HFFc6 (cell line): ENCODE measurements at places on chromosomes 4 and X. TPM values are rescaled to one million over a fixed set of nuclear protein-coding genes. Genes with fewer than 3 reads are reported as not detected.

- H3K4me3 ChIP-seq, result no peak overlapping the region
- DNase-seq, result no peak
- H3K4me1 ChIP-seq, result no peaks in the 10 kb centered on the region
- no peak overlapping the region for H3K27ac ChIP-seq
Measured at GRCh38 chrX:109155161-109155560, 326.7 kb downstream of the GUCY2F start.

- H3K36me3 ChIP-seq, result no peaks in the 10 kb centered on the region
- H3K27me3 ChIP-seq, result peaks cover 6% of the 10 kb centered on the region
- no peak overlapping the region for H3K27ac ChIP-seq
Measured at GRCh38 chrX:153903238-153903980, 1.1 kb upstream of the AVPR2 start.

DNA sequence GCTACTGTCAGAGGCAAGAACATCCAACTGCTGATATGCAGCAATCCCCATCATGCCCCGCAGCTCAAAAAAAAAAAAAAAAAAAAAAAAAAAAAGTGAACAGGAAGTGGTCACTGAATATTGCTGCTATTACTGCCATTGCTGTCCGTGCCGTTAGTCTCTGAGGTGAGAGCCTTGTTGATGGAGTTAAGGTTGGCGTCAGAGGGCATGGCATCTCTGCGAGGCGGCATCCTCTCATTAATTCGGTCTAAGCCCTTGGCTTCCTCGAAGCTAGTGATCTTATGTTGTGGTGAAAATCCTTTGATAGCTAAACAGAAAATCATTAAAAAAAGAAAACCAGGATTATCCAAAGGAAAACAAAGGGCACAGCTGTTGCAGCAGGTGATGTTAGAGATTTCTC, 321.6 kb downstream of the PPP3CA start:
- DNase-seq, result no peak
- H3K4me3 ChIP-seq, result no peak overlapping the region

- H3K27ac ChIP-seq, result peak overlapping the region; percentile 72
- DNase-seq, result no peak
- peaks cover 66% of the 10 kb centered on the region for H3K36me3 ChIP-seq
- peaks cover 43% of the 10 kb centered on the region for H3K4me1 ChIP-seq
Measured at GRCh38 chr4:5784960-5785611, 74.1 kb downstream of the EVC start.

- peaks cover 24% of the 10 kb centered on the region for H3K36me3 ChIP-seq
- no peak overlapping the region for H3K27ac ChIP-seq
- peaks cover 37% of the 10 kb centered on the region for H3K4me1 ChIP-seq
- DNase-seq, result peak; percentile 60
- H3K4me3 ChIP-seq, result peak overlapping the region; percentile 35; the same call in 1 of the 2 replicates
- peaks cover 2% of the 10 kb centered on the region for H3K27me3 ChIP-seq
Measured at GRCh38 chr4:139641218-139641617, 24.4 kb upstream of the MGST2 start.

DNA sequence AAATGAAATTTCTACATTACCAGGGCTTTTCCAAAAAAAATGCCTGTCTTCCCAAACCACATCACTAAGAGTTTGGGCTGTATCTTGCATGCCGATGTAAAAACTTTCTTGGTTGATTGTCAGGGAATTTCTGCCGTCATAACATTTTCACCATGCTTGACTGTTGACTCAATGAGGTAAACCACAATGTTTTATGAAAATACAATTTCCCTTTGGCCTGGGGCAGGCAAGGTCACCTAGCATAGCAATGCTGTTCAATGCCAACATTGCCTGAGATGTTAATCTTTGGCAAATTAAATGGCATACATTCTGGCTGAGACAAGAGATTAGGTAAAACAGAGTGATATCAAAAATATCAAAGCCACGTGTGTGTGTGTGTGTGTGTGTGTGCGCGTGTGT, 137.1 kb upstream of the TBL1X start:
- H3K4me3 ChIP-seq, result peak overlapping the region; percentile 49; the same call in 1 of the 2 replicates
- H3K27ac ChIP-seq, result peak overlapping the region; percentile 74
- peaks cover 31% of the 10 kb centered on the region for H3K4me1 ChIP-seq
- no peaks in the 10 kb centered on the region for H3K27me3 ChIP-seq

- no peak overlapping the region for H3K27ac ChIP-seq
- H3K27me3 ChIP-seq, result peaks cover 2% of the 10 kb centered on the region; the same call in 1 of the 2 replicates
- H3K4me3 ChIP-seq, result no peak overlapping the region
- DNase-seq, result no peak
Measured at GRCh38 chrX:124373348-124373747, 27.0 kb downstream of the SH2D1A start.

DNA sequence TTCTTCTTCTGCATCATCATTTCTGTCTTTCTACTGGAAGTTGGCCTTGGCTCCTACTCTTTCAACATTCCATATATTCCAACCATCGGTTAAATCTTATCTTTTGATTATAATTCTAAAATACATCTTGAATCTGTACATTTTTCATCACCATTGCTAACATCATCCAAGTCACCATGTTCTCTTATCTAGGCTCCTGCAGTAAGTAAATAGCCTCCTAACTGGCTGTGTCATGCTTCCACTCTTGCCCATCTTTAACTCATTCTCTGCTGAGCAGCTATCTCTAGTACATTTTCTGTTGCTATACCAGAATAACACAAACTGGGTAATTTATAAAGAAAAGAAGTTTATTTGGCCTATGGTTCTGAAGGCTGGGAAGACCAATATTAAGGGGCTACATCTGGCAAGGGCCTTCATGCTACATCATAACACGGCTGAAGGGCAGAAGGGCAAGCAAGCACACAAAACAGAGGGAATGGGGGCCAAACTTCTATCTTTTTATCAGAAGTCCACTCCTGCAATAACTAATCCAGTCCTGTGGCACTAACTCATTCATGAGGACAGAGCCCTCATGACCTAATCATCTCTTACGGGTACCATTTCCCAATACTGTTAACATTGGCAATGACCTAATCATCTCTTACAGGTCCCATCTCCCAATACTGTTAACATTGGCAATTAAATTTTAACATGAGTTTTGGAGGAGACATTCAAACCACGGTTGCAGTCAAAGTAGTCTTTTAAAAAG, 72.2 kb downstream of the ENOX2 start:
- H3K4me3 ChIP-seq, result no peak overlapping the region
- H3K27ac ChIP-seq, result no peak overlapping the region
- no peaks in the 10 kb centered on the region; the same call in 1 of the 2 replicates for H3K27me3 ChIP-seq
- no peaks in the 10 kb centered on the region for H3K4me1 ChIP-seq
- DNase-seq, result no peak

DNA sequence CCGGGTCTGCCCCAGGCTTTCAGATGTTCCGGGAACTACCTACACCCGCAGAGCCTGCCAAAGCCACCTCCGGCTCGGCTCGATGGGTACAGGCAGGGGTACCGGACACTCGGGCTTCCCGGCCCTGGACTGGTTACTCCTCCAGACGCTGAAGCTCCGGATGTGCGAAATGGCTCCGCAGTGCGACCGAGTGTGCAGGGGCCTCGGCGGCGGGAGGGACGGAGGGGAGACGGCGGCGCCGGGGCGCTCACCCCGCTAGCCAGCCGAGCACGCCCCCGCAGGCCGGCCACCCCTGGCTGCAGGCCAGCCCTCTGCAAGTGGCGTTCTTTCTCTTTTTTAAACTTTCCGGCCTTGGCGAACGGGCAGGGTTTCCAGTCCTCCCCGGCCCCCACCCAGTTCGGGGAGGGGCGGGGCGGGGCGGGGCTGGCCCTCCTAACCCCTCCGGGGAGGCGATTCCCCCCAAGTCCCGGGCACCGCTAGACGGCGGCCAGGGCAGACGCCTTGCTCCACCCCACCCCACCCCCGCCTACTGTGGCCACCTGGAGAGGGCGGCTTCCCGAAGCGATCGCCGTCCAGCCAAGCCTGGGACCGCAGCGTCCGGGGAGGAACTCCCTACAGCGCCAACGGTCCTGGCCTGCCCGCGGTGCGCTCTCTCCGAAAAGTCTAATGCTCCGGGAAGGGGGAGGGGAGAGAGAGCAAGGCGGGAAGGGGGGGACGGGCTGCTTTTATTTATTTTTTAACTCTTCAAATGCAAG, 7.5 kb downstream of the BCOR start:
- no peak for DNase-seq
- peak overlapping the region; percentile 45; the same call in 1 of the 2 replicates for H3K4me3 ChIP-seq
- peaks cover 4% of the 10 kb centered on the region; the same call in 1 of the 2 replicates for H3K27me3 ChIP-seq
- peaks cover 64% of the 10 kb centered on the region for H3K4me1 ChIP-seq
- no peak overlapping the region for H3K27ac ChIP-seq

GRCh38 chr4:174256277-174256713, 27.2 kb downstream of the FBXO8 start:
- peaks cover 41% of the 10 kb centered on the region for H3K4me1 ChIP-seq
- no peak overlapping the region for H3K4me3 ChIP-seq
- no peaks in the 10 kb centered on the region; the same call in 1 of the 2 replicates for H3K27me3 ChIP-seq

- no peaks in the 10 kb centered on the region for H3K36me3 ChIP-seq
- no peak for DNase-seq
- no peak overlapping the region for H3K27ac ChIP-seq
Measured at GRCh38 chr4:8524595-8525382, 55.4 kb upstream of the GPR78 start.

GRCh38 chr4:185344743-185345538, 50.8 kb downstream of the LRP2BP start:
- peaks cover 56% of the 10 kb centered on the region for H3K36me3 ChIP-seq
- H3K27ac ChIP-seq, result peak overlapping the region; percentile 85
- H3K4me1 ChIP-seq, result peaks cover 21% of the 10 kb centered on the region
- no peak overlapping the region for H3K4me3 ChIP-seq
- no peak for DNase-seq

DNA sequence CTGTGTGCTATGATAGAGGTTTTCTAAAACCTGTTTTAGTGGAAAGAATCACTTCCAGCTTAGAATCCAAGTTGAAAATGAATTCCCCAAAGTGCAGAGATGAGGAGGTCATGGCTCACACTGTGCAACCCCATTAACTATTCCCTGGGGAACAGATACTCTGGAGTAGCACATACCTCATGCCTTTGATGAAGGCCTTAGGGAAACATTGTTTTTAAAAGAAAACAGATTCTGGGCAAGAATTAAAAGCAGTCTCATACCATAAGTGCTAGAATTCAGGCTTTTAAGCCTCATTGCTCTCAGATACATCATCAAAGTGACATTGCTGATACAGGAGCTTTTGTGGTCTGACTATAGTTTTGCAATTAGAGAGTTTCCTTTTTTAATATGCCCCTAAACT, 115.1 kb downstream of the NDST4 start:
- H3K36me3 ChIP-seq, result no peaks in the 10 kb centered on the region
- H3K27me3 ChIP-seq, result no peaks in the 10 kb centered on the region; the same call in 1 of the 2 replicates
- H3K27ac ChIP-seq, result no peak overlapping the region
- no peak overlapping the region for H3K4me3 ChIP-seq
- no peaks in the 10 kb centered on the region for H3K4me1 ChIP-seq

DNA sequence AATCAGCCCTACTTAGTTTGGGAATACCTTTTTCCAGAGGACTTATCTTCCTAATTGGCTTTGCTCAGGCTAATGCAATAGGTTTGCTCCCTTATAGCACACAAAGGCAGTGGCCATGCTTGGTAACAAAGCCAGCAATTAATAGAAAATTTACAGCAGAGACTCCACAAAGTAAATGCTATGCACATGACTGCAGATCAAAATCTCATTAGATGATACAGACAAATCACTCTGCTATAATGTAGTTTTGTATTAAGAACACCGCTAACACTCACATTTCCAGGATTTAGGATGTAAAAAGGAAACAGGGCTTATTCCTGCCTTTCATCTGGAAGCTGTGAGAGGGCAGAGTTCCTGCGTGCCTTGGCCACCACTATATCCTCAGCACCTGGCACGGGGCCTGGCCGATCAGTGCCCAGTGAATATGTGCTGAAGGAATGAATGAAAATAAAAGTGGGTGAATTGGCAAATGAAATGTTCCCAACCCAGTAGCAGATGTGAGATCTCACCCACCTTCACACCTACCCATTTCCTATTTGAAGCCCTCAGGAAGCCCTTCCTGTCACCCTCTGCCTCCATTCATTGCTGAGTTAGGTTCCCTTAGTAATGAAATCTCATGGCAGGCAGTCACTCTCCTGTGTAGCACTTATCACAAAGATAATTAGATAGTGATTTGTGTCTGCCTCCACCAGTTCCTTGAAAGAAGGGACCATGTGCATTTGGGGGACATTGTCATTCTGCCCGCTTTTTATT, 5.1 kb downstream of the SEPTIN6 start:
- no peak for DNase-seq
- no peaks in the 10 kb centered on the region for H3K27me3 ChIP-seq
- H3K4me1 ChIP-seq, result peaks cover 48% of the 10 kb centered on the region
- H3K27ac ChIP-seq, result no peak overlapping the region; the same call in 1 of the 2 replicates
- no peaks in the 10 kb centered on the region for H3K36me3 ChIP-seq
- no peak overlapping the region for H3K4me3 ChIP-seq

GRCh38 chr4:164204434-164204833, 549.5 kb upstream of the SMIM31 start:
- H3K4me3 ChIP-seq, result no peak overlapping the region
- no peak for DNase-seq
- no peak overlapping the region for H3K27ac ChIP-seq

SMAD1 gene
- 9.5 and 10.0 TPM in 2 replicates for total RNA-seq

PPEF2 gene
- not detected in 2 replicates for total RNA-seq

POLN gene
- 1.3 to 3.2 TPM (median 1.9 TPM) in 3 replicates for total RNA-seq

SORBS2 gene
- total RNA-seq, result 0.78 to 2.8 TPM (median 2.4 TPM) in 3 replicates

TRAM1L1 gene
- not detected in 3 replicates for total RNA-seq

IL1RAPL1 gene
- 0.05 TPM in 1 of 3 replicates, not detected in the others for total RNA-seq

CSAG2 gene
- not detected in 3 replicates for total RNA-seq

CTAG1A gene
- total RNA-seq, result not detected in 3 replicates

FAM241A gene
- 0.60 to 0.65 TPM (median 0.62 TPM) in 3 replicates for total RNA-seq

PAGE2B gene
- total RNA-seq, result not detected in 3 replicates

ESX1 gene
- not detected in 2 replicates for total RNA-seq

PRDM8 gene
- total RNA-seq, result 19.0 to 24.0 TPM (median 23.6 TPM) in 3 replicates

AWAT2 gene
- total RNA-seq, result not detected in 3 replicates

ADGRG4 gene
- 0.03 TPM in 1 of 3 replicates, not detected in the others for total RNA-seq
